Transverse colon (tissue), 4 donors: ENCODE measurements at places on chromosomes 16 and 17. TPM values are rescaled to one million over a fixed set of nuclear protein-coding genes. Genes with fewer than 3 reads are reported as not detected.

DNA sequence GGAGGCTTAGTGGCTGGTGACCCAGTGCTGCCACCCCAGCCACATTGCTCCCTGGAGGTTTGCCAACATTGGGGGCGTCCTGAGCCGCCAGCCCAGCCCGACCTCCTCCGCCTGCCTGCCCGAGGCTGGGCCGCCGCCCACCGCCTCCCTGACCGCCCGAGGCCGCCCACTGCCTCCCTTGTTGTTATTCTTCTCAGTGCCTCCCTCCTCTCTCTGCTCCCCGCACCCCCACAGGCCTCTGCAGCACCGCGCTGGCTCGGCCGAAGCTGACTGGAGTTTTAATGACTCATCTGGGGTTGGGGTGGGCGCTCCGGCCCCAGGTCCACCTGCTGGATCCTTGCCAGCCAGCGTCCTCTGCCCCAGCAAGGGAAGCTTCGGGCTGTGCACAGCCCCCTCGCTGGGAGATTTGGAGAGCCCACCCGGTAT is 102.5 kb downstream of the RBFOX3 start:
- H3K4me3 ChIP-seq = no peak overlapping the region
- no peaks in the 10 kb centered on the region for H3K27me3 ChIP-seq
- DNase-seq = no peak
- H3K36me3 ChIP-seq = no peaks in the 10 kb centered on the region

The TEX14 gene
- not detected for total RNA-seq

DNA sequence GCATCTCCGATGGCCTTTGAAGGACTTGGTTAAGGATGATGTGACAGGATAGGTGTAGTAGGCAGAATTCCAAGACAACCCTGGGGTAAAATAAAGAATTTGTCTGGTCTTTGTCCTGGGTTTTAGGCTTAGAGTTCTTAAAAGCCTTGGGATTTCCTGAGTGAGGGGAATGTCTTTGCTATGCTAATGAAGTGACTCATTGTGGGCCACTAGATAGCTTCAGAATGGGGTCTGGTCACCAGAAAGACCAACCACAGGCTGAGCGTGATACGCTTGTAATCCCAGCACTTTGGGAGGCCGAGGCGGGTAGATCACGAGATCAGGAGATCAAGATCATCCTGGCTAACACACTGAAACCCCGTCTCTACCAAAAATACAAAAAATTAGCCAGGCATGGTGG is 182.8 kb upstream of the TOX3 start:
- no peaks in the 10 kb centered on the region for H3K36me3 ChIP-seq
- no peak overlapping the region for H3K4me3 ChIP-seq
- DNase-seq = no peak
- no peak overlapping the region for H3K27ac ChIP-seq

The PGAP3 gene
- total RNA-seq = 45.6 TPM

The FDXR gene
- 5.8 TPM for total RNA-seq

GRCh38 chr17:22703204-22703603 is 1010.9 kb downstream of the KCNJ18 start:
- no peak for DNase-seq
- no peaks in the 10 kb centered on the region for H3K36me3 ChIP-seq
- H3K27me3 ChIP-seq = no peaks in the 10 kb centered on the region
- no peak overlapping the region for H3K4me3 ChIP-seq
- no peaks in the 10 kb centered on the region for H3K4me1 ChIP-seq

The DNAH3 gene
- total RNA-seq = 1.1 TPM

- peaks cover 85% of the 10 kb centered on the region for H3K27me3 ChIP-seq
- no peaks in the 10 kb centered on the region for H3K4me1 ChIP-seq
- H3K4me3 ChIP-seq = no peak overlapping the region
- H3K36me3 ChIP-seq = no peaks in the 10 kb centered on the region
- DNase-seq = no peak
- H3K27ac ChIP-seq = no peak overlapping the region
Observed at GRCh38 chr16:1098266-1098991, 2.4 kb upstream of the C1QTNF8 start.

DNA sequence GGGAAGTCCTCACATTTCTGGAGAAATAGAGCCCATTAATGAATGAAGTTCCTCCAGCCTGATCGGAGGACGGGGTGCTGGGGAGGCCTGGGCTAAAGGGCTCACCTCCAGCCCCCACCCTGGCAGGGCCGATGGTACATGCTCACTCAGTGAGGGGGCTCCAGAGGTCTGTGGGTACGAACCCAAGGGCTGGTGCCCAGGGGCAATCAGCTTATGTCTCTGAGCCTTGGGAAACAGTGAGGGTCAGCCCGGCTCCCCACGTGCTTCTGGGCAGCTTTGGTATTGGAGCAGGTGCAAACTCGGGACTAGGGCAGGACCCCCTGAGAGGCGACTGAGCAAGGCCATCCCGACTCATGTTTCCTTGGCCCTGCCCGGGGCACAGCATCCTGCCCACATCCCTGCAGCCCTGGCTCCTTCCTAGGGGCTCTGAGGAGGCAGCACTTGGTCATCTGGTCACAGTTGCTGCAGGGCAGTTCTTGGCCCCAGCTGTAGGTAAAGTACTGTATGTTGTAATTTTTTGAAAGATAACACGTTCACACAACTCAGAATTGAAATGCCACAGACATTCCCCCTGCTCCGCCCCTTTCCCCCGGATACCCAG is 969 bp upstream of the CETP start:
- no peak for DNase-seq
- no peak overlapping the region for H3K4me3 ChIP-seq
- H3K4me1 ChIP-seq = peaks cover 3% of the 10 kb centered on the region
- no peaks in the 10 kb centered on the region for H3K36me3 ChIP-seq
- no peaks in the 10 kb centered on the region for H3K27me3 ChIP-seq

The PIK3R6 gene
- 0.55 TPM for total RNA-seq

The SOX8 gene
- 0.60 TPM for total RNA-seq

DNA sequence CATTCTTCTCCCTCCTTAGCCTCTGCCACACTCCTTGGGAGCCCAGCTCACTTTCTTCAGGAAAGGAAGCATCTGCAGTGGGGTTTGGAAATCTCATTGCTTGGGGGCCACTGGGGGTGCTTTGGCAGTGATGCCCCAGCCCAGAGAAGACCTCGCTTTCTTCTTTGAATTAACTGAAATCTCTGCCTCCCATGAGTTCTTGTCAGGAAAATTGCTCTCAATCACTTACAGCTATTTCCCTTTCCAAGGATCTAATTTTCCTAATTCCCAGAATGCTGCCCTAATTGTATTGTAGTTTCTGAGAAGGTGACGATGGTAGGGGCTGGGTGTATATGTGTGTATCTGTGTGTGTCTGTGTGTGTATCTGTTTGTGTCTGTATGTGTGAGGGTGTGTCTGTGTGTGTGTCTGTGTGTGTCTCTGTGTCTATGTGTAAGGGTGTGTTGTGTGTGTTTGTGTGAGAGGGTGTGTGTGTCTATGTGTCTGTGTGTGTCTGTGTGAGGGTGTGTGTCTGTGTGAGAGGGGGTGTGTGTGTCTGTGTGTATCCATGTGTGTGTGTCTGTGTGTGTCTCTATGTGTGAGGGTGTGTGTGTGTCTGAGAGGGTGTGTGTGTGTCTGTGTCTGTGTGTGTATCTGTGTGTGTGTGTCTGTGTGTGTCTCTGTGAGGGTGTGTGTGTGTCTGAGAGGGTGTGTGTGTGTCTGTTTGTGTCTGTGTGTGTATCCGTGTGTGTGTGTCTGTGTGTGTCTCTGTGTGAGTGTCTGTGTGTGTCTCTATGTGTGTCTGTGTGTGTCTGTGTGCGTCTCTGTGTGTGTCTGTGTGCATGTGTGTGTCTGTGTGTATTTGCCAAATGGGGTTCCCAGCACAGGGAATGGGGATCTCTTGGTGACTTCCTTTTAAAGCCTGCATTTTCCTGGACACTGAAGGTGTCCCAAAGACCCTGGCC is 83.5 kb upstream of the DNAJA2 start:
- H3K4me3 ChIP-seq = no peak overlapping the region
- H3K27me3 ChIP-seq = no peaks in the 10 kb centered on the region
- no peaks in the 10 kb centered on the region for H3K36me3 ChIP-seq

The WNT9B gene
- not detected for total RNA-seq

The SHISA6 gene
- not detected for total RNA-seq

DNA sequence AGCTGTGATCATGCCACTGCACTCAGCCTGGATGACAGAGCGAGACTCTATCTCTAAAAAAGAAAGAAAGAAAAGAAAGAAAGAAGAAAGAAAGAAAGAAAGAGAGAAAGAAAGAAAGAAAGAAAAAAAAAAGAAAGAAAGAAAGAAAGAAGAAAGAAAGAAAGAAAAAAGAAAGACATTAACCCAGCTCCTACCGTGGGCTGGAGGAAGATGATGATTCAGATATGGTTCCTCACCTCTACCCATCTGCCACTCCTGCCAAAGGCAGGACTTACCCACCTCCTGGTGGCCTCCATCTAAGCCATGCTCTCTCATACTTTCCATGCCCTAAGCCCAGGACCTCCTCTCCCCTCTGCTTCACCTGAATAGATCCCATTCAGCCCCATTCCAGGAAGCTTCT is 93.3 kb upstream of the LHX1 start:
- DNase-seq = no peak
- no peak overlapping the region for H3K27ac ChIP-seq
- H3K4me3 ChIP-seq = no peak overlapping the region
- H3K36me3 ChIP-seq = no peaks in the 10 kb centered on the region
- H3K4me1 ChIP-seq = no peaks in the 10 kb centered on the region

- H3K4me1 ChIP-seq = no peaks in the 10 kb centered on the region
- no peaks in the 10 kb centered on the region for H3K27me3 ChIP-seq
- no peaks in the 10 kb centered on the region for H3K36me3 ChIP-seq
Observed at GRCh38 chr17:8946476-8946875, 19.0 kb downstream of the PIK3R5 start.

DNA sequence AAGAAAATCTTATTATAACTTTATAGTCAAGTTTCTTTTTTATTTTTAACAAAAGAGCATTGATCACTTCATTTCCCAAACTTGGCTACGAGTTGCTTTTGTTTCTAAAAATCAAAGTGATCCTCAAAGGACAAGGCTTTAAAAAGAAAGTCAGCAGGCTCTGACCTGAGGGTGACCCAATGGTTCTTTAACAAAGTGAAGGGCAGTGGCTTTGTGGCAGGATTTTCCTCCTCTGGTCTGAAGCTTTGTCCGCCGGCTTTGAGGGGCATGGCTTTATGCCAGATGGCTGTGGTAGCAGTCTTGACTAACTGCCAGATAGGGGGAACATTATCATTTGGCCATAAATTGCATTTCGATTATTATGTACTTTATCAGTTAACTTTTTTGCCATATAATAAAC is 28.5 kb downstream of the IQCK start:
- no peak overlapping the region for H3K4me3 ChIP-seq
- no peak overlapping the region for H3K27ac ChIP-seq
- H3K4me1 ChIP-seq = no peaks in the 10 kb centered on the region
- H3K36me3 ChIP-seq = no peaks in the 10 kb centered on the region
- no peak for DNase-seq

The NR1D1 gene
- total RNA-seq = 4.8 TPM

GRCh38 chr16:57242650-57243049 is 2.4 kb upstream of the ARL2BP start:
- H3K36me3 ChIP-seq = peaks cover 30% of the 10 kb centered on the region
- H3K27me3 ChIP-seq = no peaks in the 10 kb centered on the region
- H3K4me1 ChIP-seq = peaks cover 12% of the 10 kb centered on the region
- DNase-seq = no peak
- H3K27ac ChIP-seq = no peak overlapping the region
- H3K4me3 ChIP-seq = no peak overlapping the region

GRCh38 chr16:71537643-71538042 is 11.4 kb downstream of the CHST4 start:
- no peaks in the 10 kb centered on the region for H3K36me3 ChIP-seq
- no peaks in the 10 kb centered on the region for H3K4me1 ChIP-seq
- no peak overlapping the region for H3K4me3 ChIP-seq

DNA sequence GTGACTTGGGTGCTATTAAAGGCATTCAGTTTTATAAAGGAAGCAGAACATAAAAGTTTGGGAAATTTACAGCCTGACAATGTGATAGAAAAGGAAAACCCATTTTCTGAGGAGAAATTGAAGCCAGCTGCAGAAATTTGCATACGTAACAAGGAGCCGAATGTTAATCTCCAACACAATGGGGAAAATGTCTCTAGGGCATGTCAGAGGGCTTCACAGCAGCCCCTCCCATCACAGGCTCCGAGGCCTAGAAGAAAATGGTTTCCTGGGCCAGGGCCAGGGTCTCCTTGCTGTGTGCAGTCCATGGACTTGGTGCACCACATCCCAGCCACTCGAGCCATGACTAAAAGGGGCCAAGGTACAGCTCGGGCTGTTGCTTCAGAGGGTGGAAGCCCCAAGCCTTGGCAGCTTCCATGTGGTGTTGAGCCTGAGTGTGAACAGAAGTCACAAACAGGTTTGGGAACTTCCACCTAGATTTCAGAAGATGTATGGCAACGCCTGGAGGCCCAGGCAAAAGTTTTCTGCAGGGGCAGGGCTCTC is 23.9 kb upstream of the TOM1L1 start:
- no peak for DNase-seq
- H3K27me3 ChIP-seq = no peaks in the 10 kb centered on the region
- H3K4me1 ChIP-seq = no peaks in the 10 kb centered on the region
- H3K4me3 ChIP-seq = no peak overlapping the region
- no peaks in the 10 kb centered on the region for H3K36me3 ChIP-seq
- H3K27ac ChIP-seq = no peak overlapping the region

The CEP295NL gene
- 1.8 TPM for total RNA-seq
